ENCODE measurements at places on chromosomes 6 and 20.

- DNase-seq: no peak
These were observed 1349.6 kb downstream of the EPHA7 start for GRCh38 chr6:92069781-92070180.

DNA sequence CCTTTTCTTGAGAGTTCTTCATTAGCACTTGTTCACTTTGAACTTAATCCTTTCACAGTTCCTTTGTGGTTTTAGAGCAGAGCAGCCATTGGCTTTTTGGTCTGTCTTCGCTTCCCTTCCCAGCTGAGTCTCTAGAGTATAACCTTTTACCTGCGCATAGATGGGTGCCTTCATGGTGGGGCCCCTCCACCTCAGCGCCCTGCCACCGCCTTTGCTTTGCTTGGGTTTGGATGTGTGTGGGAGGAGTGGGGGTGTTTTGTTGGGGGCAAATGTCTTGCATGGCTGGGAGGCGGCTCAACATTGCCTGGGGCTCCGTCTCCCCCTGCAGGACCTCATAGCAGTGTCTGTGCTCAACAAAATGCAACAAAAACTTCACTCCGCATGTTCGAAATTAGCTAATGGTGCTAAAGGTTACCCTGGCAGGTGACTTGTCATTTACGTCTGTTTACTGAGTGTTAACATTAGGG is 11.9 kb downstream of the PYGB start:
- DNase-seq: no peak

DNA sequence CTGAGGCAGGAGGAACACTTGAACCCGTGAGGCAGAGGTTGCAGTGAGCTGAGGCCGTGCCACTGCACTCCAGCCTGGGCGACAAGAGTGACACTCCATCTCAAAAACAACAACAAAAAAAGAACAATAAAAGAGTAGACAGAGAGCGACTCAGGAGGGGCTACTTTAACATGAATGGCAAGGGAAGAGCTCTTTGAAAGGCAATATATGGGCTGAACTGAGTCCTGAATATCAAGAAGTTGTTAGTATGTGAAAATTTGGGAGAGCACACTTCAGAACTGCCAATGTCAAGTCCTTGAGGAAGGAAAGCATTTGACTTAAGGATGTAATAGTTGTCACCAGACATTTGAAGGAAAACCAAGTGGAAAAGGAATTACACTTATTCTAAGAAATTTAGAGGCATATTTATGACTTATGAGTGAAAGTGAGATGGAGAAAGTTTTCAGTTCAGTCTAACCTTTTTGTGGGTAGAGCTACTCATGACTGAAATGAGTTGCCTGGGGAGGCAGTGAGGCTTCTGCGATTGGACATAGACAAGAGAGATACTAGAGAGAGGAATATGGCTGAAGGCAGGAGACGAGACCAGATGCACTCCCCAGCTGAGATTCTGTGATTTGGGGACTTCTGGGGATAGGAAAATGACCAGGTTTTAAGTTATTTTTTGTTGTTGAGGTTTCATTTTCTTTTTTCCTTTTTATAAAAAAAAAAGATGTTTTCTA is 48.6 kb upstream of the SLC16A10 start:
- DNase-seq: peak; percentile 6

- DNase-seq: no peak
These were observed 85.8 kb upstream of the AHI1 start for GRCh38 chr6:135583256-135583761.

- DNase-seq: no peak
These were observed 369.4 kb upstream of the IMPG1 start for GRCh38 chr6:76441875-76442274.

DNA sequence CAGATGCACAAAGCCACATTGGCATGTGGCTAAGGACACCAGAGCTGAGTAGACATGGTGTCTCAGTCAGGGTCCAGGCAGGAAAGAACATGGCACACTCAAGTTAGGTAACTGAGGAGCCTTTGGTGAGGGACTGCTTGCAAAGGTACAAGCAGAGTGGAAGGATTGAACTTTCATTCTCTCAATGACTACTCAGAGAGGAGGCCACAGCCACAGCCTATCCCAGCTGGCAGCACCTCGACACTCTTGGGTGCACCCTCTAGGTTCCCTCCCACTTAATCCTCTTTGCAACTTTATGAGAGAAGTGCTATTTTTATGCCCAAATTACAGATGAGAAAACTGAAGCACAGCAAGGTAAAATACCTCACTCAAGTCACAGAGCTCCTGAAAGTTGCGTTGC is 73.4 kb downstream of the ISM1 start:
- DNase-seq: no peak

DNA sequence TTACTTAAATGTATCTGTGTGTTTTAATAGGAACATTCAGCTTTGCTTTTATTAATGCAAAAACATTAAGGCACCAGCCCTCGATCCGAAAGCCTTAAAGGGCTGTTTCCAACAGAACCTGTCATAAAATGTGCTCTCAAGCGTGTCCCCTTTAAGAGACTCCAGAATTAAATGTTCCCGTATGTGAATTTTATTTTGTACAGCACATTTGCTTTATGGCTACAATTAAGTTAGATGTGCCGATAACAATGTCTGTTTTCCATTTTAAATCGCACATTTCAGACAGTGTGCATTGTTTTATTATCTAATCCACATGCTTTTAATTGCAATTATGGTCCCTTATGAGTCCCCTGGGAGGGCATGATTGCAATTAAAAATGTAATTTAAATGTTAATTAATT is 198.9 kb downstream of the TSHZ2 start:
- DNase-seq: no peak

- DNase-seq: no peak
These were observed 23.9 kb downstream of the THBS2 start for GRCh38 chr6:169229615-169230321.

DNA sequence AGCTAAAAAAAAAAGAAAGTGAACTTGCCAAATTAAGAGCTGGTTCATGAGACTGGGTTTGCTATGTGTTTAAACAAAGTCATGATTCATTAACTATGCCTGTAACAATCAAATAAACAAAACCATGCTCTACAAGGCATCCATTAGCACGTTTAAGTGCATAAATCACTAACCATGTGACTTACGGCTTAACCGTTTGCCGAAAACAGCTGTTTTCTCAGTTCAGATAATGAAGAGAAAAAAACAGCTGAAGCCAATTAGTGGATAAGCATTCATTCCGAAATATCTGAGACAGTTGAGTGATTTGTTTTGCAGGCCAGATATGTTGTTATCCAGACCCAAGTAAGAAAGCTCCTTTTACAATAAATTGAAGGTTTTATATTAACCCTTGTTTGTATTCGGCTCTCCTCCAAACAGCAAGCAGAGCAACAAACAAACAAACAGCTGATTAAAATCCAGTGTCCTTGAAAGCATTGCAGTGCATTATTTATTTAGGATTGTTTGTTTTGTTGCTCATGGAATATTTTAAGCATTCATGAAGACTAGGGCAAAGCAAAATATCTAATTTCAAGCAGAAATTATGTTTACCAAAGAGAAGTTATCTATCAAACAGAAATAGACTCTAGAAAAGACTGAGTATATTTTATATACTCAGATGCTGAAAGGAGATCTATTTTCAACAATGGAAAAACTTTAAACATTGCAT is 343.5 kb downstream of the RFPL4B start:
- DNase-seq: no peak

GRCh38 chr6:41781366-41781730 is 766 bp downstream of the PRICKLE4 start:
- no peak for DNase-seq

- DNase-seq: no peak
These were observed 133.5 kb downstream of the PHACTR3 start for GRCh38 chr20:59737816-59738215.

GRCh38 chr6:156816505-156816904 is 39.3 kb downstream of the ARID1B start:
- no peak for DNase-seq

- DNase-seq: no peak
These were observed 22.3 kb upstream of the KCNK16 start for GRCh38 chr6:39344821-39345280.

- peak; percentile 69 for DNase-seq
These were observed at the start of gene RAET1G for GRCh38 chr6:149922642-149923326. Gene RAET1G (minus strand): TSS chr6:149923121. CDS start chr6:149923010, 111 bp downstream.

GRCh38 chr6:148217051-148217450 is 125.6 kb upstream of the SASH1 start:
- DNase-seq: no peak

DNA sequence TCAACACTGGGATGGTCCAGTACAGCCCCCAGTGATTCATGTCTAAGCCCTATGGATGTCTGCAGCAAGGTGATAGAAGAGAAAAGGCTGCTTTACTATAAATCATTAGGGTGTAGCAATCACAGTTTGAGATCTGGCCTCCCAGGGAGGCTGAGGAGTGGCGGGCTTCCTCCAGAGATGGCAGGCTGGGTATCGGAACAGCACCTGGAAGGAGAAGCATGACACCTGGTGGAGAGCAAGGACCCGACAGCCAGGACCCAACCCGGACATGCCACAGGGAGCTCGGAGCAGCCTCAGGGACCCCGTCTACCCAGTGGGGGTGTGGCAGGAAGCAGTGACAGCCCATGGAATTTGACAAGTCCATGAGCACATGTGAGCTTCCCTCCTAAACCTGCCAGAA is 114.8 kb upstream of the CD93 start:
- DNase-seq: no peak

Measured in stimulated activated CD4-positive, alpha-beta T cell treated with anti-CD3 and anti-CD28 coated beads, Interleukin-2, amount 100 ng/mL, for 48 hours (primary cell).